ENCODE measurements at places on chromosomes 5 and 9. TPM values are rescaled to one million over a fixed set of nuclear protein-coding genes. Genes with fewer than 3 reads are reported as not detected.

Gene SAXO1
- under 0.01 TPM for total RNA-seq

Gene SPINK5
- total RNA-seq, result not detected

Gene ANGPTL2
- total RNA-seq, result 93.9 TPM

Gene GABRP
- total RNA-seq, result not detected

Gene SLC6A19
- total RNA-seq, result not detected

Gene ANXA1
- 367 TPM for total RNA-seq

Gene C9
- 0.24 TPM for total RNA-seq

Gene LHX6
- total RNA-seq, result not detected

Gene MTX3
- 21.0 TPM for total RNA-seq

Gene SAPCD2
- total RNA-seq, result 1.8 TPM

Gene PRRX2
- total RNA-seq, result 92.7 TPM

Measured in hair follicle dermal papilla cell (primary cell).